Activated T-cell treated with anti-CD3 and anti-CD28 coated beads, Interleukin-2, amount 50 U/mL, for 1 hour (primary cell): ENCODE measurements at places on chromosomes 13 and 19.
A peak's percentile ranks its signal among the peaks of the same experiment; 100 is the strongest.

DNA sequence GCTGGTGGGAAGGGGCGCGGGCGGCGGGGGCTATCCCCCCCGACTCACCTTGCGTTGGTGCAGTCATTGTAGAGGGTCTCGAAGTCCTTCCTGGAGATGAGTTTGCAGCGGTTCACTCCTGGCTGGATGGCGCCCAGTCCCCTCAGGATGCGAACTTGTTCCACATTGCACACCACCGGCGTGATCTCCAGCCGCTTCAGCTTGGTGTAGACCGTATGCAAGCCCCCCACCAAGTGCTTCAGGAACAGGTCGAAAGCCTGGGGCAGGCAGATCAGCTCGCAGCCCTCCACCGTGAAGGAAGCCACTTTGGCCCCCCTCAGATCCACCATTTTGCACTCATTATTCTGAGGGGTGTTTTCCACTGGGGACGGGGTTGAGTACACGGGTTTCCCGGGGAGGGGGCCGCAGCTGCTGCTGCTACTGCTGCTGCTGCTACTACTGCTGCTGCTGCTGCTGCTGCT lies 1.1 kb downstream of the DACH1 start:
- DNase-seq, result no peak

DNA sequence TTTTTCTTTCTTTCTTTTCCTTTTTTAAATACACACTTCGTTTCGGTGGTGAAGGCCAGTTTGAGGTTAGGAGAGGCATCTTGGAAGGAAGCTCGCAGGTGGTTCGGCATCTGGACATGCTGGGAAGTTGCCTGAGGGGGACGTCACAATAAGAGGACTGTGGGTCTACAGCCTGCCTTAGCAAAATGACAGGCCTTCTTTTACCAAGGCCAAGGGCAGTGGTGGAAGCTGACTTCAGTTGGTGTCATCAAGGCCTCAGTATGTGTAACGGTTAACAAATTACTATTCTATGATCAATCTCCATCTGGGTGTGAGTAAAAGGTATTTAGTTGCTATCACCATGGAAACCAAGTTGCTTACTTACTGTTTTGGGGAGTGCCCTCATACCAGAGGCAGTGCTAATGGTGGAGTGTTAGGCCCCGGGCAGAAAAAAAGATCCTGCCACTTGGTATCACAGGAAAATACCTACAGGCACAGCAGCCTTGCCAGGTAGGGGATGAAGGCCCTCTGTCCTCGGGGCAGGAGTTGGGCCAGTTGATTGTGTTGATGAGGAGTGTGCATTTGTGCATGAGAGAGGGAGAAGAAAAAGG lies 10.3 kb downstream of the ACTN4 start:
- DNase-seq, result no peak

GRCh38 chr13:33644581-33645543 lies 173.1 kb upstream of the RFC3 start:
- no peak for DNase-seq

DNA sequence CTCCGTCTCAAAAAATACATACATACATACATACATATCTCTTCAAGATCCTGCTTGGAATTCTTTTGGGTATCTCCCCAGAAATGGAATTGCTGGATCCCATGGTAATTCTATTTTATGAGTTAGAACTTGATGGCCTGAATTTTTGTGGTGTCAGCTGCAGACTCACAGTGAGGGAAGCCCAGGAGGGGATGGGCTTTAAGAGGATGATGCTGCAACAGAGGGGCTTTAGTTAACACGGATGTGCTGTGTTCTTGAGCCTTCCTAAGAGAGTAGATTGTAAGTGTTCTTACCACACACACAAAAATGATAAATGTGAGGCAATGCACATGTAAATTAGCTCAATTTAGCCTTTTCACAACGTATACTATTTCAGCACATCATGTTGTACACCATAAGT lies 31.8 kb downstream of the CACNG6 start:
- DNase-seq, result no peak

- no peak for DNase-seq
These were observed 18.8 kb downstream of the KL start for GRCh38 chr13:33034882-33035520.

DNA sequence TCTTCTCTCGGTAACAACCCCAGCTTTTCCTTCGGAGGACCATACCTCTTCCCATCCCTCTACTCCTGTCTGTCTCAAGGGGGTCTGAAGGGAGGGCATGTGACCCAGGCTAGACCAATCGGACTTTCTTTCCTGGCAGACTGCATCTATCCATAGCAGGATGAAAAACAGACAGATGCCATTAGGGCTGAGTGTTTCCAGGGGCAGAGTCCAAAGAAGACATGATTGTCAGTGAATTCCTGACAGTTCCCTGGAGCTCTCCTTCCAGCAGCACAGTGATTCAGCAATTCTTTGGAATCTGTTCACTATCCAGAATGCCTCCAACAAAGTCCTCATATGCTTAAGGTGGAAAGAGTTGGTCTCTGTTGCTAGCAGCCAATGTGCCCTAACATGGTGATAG lies 189.8 kb downstream of the KCTD12 start:
- DNase-seq, result no peak

DNA sequence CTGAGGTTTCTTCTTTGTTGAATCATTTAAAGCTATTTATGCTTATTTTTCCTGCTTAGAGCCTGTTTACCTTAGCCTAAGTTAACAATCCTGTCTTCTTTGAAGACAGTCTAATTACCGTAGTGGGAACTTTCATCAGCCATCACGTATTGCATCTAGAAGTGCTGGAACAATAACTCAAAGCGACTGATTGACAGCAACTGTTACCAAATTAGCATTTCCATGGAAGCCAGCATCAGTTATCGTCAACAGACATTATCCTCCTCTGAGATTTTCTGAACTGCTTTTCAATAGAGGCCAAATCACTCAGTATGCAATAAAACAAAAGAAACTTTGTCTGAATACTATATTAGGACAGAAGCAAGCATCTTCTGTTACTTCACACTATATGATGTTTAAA lies 433.3 kb upstream of the SLITRK1 start:
- no peak for DNase-seq

- DNase-seq, result peak; percentile 86
These were observed at the start of gene GEMIN7 for GRCh38 chr19:45079063-45079910. Gene GEMIN7, plus strand, starts transcription at chr19:45079260. Its CDS starts 10,855 bp downstream, at chr19:45090115.

GRCh38 chr19:57280962-57281400 lies 696 bp downstream of the ZNF460 start:
- no peak for DNase-seq

GRCh38 chr19:7756258-7756657 lies 6.8 kb upstream of the CLEC4M start:
- no peak for DNase-seq

GRCh38 chr19:39432677-39433025 lies 3.1 kb downstream of the RPS16 start:
- no peak for DNase-seq

- DNase-seq, result no peak
These were observed 15.8 kb upstream of the TUBGCP3 start for GRCh38 chr13:112603641-112604225.

- no peak for DNase-seq
These were observed 50.3 kb upstream of the ANKRD10 start for GRCh38 chr13:110965038-110965754.

GRCh38 chr13:104114101-104114500 lies 1047.9 kb upstream of the SLC10A2 start:
- DNase-seq, result no peak

DNA sequence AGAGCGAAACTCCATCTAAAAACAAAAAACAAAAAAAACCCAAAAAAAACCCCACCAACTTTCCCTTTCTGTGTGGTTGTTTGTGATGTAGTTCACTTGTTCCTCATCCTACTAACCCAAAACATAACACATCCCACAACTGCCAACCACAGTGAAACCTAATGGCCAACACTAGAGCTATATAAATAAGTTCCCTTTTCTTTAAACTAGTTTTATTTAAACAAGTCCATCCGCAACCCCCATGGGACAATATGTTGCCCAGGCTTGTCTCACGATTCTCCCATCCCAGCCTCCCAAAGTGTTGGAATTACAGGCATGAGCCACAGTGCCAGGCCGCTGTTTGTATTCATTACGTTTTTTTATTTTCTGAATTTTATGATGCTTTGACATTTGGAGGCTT lies 71.2 kb upstream of the ADGRE5 start:
- no peak for DNase-seq

- DNase-seq, result no peak
These were observed 18.1 kb upstream of the NPAS1 start for GRCh38 chr19:47001584-47001983.

DNA sequence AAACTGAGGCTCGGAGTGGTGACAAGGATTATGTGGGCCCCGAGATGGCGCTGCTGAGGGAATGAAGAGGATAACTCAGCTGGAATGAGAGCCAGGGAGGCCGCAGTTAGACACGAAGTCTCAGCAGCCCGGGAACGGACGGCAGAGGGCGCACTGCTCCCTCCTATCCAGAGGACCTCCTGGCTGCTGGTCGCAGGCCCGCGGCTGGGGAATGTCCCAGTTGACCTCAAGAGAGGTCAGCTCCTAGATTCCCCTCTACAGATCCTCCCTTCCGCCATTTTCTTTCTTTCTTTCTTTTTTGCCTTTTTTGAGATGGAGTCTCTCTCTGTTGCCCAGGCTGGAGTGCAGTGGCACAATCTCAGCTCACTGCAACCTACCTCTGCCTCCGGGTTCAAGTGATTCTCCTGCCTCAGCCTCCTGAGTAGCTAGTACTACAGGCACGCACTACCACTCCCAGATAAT lies 24.1 kb upstream of the ASPDH start:
- DNase-seq, result peak; percentile 66

- peak; percentile 74 for DNase-seq
These were observed 6.9 kb downstream of the PKN1 start for GRCh38 chr19:14440049-14440448.

DNA sequence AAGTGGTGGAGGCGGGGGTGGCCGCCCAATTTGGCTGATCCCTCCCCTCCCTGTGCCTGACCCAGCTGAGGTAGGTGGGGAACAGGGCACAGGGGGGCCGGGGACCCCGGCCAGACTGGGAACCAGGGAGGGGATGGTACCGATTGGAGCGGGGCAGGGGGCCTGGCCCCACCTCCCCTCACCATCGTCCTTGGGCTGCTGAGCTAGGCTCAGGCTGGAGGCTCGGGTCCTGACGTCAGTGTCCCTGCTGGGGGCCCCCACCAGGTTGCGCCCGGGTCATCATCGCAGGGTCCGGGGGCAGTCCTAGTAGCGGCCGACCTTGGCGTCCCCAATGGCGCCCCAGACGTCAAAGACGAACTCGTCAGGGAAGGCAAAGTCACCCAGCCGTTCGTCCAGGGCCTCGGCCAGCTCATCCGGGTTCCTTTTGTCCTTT lies 3.0 kb upstream of the PTGER1 start:
- DNase-seq, result no peak

- peak; percentile 90 for DNase-seq
These were observed 2.5 kb downstream of the PRR12 start for GRCh38 chr19:49593233-49594113.

- no peak for DNase-seq
These were observed 211.6 kb downstream of the PCDH20 start for GRCh38 chr13:61204025-61204424.

- peak; percentile 58 for DNase-seq
These were observed 2.3 kb downstream of the MATK start for GRCh38 chr19:3783660-3784584.

GRCh38 chr19:8044018-8044417 lies 8.5 kb upstream of the CCL25 start:
- DNase-seq, result no peak

DNA sequence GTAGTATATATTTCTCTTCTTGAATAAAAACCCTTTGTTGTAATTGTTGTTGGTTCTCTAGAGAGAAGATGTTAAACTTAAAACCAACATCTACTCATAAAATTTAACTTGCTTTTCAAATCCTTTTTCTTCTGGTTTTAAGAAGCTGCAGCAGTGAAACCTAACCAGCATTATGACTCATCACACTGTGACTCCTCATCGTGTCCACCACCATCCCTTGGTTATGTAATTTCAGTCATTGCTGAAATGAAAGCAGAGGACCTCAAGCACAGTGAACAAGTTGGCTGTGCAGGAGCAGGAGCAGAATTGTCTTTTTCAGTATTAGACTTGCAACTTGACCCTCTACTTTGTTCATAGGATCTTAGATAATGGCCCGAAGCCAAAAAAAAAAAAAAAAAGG lies 64.9 kb upstream of the HTR2A start:
- no peak for DNase-seq

DNA sequence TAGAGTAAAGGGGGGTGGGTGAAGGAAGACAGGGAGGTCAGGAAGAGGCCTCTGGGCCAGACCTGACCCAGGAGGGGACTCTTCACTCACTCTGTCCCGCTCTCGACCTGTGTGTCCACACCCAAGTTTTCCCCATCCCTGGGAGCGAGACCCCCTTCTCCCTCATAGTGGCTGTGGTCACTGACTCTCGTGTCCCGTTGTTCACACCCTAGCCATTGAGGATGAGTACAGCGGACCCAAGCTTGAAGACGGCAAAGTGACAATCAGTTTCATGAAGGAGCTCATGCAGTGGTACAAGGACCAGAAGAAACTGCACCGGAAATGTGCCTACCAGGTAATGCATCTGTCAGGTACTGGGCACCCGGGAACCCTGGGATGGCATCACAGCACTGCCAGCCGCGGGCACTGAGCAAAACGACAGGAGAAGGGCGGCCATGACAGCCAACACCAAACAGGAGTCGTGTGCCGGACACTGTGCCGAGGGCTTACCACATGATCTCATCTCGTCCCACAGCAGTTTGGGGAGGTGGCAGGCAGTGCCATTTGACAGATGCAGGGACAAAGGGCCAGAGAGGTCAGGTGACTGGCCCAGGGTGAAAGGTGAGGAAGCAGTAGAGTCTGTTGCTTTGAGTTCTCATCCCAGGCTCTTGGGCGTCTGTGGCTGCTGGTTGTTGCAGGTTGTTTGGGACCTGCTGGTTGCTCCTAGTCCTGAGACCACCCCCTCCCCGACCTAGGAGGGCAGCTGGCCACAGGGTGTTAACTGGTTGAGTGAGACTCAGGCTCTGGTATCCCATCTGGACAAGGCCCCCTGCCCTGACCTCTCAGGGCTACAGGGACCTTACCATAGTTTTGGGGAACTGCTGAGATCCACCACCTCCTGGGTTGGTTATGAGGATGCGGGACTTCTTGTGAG lies 29.6 kb downstream of the PPP5C start:
- no peak for DNase-seq

- DNase-seq, result no peak
These were observed 21.9 kb downstream of the ZNF473 start for GRCh38 chr19:50047671-50048070.

DNA sequence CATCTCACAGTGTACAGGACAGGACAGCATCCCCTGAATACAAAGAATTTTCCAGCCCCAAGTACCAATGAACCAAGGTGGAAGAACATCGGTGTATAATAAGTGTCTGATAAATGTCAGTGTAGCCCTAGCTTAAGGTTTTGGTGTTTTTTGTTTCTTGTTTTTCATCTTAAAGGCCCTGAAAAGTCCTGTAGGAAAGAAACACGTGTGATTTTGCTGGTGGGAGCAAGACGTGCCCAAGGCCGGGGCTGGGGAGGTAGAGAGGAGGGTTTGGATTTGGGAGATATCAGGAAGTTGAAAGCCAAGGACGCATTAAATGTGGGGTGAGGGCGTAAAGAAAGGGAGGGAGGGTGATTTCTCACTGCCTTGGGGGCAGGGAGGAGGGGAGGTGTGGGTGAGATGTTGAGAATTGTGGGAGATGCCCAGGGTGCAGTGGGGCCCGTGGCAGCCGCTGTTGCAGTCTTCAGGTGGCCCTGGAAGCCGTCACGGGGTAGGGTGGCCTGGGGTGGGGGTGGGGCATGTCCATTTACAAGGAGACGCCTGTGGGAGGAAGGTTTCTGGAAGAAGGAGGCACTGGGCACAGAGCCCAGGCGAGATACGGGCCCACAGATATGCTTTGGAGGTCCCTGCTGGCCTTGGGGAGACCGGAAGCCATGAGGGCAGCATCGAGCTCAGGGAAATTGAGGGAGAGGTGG lies 6.7 kb downstream of the CAMSAP3 start:
- no peak for DNase-seq

GRCh38 chr19:40363069-40363468 lies 14.6 kb downstream of the PLD3 start:
- no peak for DNase-seq

- no peak for DNase-seq
These were observed 4.3 kb upstream of the SIX5 start for GRCh38 chr19:45773384-45773783.
